Heart right ventricle (tissue), 16 donors: ENCODE measurements at places on chromosomes 3 and 15. TPM values are rescaled to one million over a fixed set of nuclear protein-coding genes. Genes with fewer than 3 reads are reported as not detected.

Gene SH3BP5
- 10.9 TPM for total RNA-seq

Gene FRMD4B
- total RNA-seq: 15.7 TPM

DNA sequence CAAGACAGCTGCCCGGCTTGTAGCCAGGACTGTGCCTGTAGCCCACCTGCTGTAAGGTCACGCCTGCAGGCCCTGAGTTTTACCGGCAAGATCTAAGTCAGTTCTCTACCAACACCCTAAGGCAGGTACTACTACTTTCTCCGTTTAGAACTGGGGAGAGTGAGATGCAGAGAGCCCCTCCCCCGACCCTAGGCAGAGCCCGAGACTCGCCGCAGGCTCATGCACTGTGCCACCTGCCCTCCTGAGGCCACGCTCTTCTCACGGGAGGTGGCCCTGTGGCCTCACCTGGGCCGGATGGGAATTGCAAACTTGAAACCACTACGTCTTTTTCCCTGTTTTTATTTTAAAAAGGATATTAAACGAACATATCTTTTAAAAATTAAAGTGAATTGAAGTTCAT is 36.9 kb upstream of the PCSK6 start:
- no peak for DNase-seq

DNA sequence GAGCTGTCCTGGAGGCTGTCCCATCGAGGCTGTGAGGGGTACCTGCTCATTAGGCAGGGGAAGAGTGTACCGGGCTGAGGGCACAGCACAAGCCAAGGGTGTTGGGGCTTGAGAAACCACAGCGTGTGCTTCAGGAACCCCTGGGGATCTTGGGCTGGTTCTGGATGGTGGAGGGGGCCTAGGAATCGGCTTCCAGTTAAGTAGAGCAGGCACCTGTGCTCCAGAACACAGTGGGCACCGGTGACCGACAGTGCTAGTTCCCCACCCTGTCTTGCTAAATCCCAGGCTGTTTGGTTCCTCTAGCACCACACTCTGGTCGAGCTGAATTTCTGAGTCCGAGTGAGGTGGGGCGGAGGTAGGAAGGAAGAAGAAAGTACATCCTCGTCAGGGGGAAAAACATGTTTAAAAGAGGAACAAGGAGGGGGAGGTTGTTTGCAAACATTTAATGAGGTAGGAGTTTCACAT is 29.1 kb downstream of the SLC6A6 start:
- no peak for DNase-seq

Gene NUDT16
- 39.0 TPM for total RNA-seq

Gene AGTR1
- 0.59 TPM for total RNA-seq

Gene IGSF11
- 0.67 TPM for total RNA-seq

Gene ALDH1A2
- total RNA-seq: 5.0 TPM

Gene WDR93
- total RNA-seq: not detected

- peak; percentile 82 for DNase-seq
Measured at GRCh38 chr15:79896634-79897379, at the start of gene MTHFS. Gene MTHFS (minus strand): TSS chr15:79897014. CDS start chr15:79896988, 26 bp downstream.
